NB4 (cell line): ENCODE measurements at places on chromosomes 1 and 21.

GRCh38 chr1:10211805-10212410 lies 1.5 kb downstream of the KIF1B start:
- DNase-seq: no peak

DNA sequence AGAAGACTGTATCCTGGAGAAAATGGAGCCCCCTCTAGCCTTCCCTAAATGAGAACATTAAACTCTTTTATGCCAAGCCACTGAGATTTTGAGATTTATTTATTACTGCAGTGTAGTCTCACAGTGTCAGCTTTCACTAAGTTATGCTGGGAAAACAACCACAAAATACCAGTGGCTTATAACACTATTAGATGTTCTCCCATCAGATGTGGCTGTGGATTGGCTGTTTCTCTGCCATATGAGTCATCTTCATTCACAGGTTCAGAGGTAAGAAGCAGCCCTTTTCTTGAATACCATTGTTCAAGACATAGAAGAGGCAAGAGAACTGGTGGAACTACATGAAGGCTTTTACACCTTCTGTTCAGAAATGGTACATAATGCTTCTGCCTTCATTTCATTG lies 32.1 kb upstream of the ST6GALNAC5 start:
- no peak for DNase-seq

- no peak for DNase-seq
Measured at GRCh38 chr21:19608101-19608621, 1204.6 kb upstream of the TMPRSS15 start.

- DNase-seq: no peak
Measured at GRCh38 chr1:156801409-156802121, 15.1 kb downstream of the SH2D2A start.

GRCh38 chr21:39164523-39164922 lies 18.7 kb downstream of the PSMG1 start:
- DNase-seq: no peak

DNA sequence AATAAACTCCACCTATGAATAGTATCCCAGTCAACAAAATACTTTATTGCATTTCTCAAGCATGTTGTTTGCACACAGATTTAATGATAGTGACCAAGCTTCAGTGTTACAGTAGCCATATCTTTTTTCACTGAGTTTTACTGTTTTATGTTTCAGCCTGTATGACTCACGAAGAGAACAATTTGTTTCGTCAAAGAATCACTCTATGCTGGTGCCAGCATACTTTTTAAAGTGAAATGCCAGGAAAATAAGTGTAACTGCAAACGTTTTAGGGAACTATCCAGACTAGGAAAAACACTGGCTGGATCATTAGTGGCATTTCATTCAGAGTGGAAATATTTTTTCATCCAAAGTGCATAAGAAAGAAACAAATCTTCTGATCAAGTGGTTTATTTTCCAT lies 210.8 kb downstream of the COL11A1 start:
- no peak for DNase-seq

- no peak for DNase-seq
Measured at GRCh38 chr1:94239796-94240195, 2.4 kb upstream of the ARHGAP29 start.

DNA sequence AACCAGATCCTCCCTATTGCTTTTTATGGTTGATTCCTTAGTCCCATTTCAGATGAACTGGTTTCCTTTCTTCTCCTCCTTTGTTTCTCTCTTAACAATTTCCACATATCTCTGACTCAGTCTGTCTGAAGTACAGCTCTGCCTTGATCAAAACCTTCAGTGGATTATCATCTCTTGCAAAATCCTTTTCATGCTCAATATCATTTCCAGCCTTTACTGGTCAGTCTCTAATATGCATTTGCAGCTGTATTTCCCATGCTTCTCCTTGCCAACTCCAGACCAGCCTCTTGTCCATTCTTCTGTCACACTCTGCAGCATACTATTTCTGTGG lies 72.2 kb downstream of the SNX7 start:
- no peak for DNase-seq

DNA sequence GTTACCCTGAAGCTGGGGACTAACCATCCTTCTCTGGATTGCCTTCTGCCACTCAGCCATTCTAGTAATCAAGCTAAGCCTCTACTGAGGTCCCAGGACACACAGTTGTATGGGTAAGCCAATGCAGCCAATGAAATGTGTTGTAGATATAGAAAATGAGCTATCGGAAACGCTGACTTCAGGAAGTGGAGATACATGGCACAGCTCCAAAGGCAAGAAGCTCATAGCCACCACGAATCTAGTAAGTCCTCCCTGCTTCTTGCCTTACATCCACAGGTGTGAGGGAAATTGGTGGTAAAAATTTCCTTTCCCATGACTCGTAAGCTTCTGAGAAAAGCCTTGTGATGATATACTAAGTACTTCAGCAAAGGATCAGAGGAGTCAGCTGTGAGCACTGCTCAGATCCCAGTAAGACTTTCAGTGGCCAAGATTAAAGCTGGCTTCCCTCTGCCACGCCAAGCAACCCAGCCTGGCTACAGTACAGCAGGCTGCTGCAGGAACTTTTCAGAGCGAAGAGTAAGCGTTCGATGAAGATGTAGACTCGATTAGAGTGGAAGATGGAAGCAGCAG lies 117.7 kb downstream of the SIM2 start:
- DNase-seq: no peak

DNA sequence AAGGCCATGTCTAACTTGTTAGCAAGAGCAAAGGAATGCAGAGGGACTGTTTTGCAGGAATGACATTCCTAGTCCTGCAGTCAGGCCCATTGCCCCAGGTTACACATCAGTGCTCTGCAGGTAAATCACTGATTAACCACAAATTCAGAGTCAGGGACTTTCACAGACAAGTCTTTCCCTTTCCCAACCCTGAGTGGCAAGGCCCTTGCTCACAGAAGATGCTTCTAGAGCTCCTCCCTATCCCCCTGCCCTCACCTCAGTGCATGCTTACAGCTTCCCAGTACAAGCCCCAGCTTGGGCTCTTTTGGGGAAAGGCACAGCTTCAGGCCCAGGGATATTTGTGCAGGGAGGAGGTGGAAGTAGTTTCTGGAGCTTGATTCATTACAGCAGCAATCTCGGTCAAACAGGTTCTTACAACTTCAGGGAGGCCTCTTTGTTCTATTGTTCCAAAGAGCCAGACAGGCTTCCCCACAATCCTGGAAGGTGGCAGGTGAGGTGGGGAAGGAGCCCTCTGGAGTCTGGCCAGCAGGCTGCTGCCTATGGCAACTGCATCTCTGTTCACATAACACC lies 53.9 kb downstream of the CASQ2 start:
- DNase-seq: no peak

- DNase-seq: no peak
Measured at GRCh38 chr1:202680586-202681352, 29.5 kb downstream of the SYT2 start.

DNA sequence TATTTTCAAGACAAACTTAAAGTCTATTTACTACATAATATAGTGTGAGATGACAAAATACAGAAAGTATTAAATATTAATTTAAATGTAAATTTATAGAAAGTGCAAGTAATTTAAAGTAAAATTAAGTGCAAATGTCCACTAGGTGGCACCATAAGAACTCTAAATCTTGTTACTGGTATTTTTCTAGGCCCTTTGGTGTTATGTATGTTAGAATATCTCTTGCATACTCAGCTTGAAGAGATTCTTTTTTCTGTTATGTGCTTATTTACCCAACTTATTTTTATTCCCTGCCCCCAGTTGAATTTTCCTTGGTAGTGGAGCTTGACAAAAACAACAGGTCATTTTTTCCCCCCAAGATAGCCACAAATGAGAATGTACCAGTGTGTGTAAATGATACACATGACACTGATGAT lies 71.5 kb downstream of the RPS6KC1 start:
- peak; percentile 60 for DNase-seq

DNA sequence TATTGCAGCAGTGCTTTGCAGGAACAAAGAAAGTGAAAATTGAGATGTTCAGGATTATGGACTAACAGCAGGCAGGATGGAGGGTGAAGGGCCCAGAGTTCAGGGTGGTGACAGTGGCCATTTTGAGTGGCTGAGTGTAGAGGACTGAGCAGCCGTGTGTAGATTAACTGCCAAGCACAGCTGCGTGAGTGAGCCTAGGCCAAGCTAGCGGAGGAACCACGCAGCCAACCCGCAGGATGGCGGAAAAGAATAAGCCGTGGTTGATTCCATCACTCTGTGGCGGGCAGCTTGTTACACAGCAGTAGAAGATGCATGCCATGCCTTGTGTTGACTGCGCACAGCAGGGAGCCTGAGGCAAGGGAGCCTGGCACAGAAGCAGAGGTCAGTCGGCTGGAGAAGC lies 102.5 kb upstream of the KIF26B start:
- peak; percentile 61 for DNase-seq

GRCh38 chr1:79988401-79988800 lies 981.9 kb upstream of the ADGRL4 start:
- no peak for DNase-seq

GRCh38 chr1:89149229-89149628 lies 23.3 kb upstream of the GBP2 start:
- DNase-seq: no peak

DNA sequence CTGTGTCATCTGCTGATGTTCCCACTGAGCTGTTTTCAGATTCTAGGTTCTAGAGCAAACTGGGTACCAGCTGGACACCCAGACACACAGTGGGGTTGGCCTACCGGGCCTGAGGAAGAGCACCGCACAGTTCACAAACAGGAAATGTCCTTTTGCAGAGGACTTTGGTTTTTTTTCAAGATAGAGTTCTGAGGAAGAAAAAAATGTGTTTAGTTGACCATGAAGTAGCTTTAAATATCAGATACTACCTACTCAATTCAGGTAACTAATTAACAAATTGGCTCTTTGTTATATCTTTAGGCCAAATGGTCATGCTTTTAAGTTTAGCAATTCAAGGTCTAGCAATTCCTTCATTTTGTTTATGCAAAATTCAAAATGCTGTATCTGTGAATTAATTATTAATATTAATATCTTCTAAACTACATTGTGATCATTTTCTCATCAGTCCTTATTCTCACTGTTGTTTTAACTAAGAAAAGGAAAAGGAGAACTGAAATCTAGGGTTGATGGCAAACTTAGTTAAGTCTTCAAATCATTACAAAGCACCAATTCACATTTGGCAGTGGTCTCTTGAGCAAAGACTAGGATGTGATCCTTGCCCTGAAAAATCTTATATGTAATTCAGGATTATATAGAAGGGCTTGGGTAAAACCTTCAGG lies 17.2 kb upstream of the NCF2 start:
- DNase-seq: no peak

DNA sequence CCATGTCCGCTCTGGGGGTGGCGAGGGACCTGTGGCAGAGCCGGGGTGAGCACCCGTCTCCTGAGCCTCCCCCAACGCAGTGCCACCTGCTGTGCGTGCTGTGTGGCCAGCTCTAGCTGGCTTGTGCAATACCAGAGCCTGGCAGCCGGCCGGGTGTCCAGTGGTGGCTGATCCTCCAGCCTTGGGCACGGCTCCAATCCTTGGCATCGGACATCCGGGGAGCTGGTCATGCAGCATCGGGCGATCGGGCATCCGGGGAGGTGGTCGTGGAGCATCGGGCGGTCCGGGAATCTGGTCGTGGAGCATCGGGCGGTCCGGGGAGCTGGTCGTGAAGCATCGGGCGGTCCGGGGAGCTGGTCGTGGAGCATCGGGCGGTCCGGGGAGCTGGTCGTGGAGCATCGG lies 8.1 kb downstream of the SLX9 start:
- no peak for DNase-seq

GRCh38 chr1:229717786-229718576 lies 91.9 kb downstream of the URB2 start:
- DNase-seq: no peak

DNA sequence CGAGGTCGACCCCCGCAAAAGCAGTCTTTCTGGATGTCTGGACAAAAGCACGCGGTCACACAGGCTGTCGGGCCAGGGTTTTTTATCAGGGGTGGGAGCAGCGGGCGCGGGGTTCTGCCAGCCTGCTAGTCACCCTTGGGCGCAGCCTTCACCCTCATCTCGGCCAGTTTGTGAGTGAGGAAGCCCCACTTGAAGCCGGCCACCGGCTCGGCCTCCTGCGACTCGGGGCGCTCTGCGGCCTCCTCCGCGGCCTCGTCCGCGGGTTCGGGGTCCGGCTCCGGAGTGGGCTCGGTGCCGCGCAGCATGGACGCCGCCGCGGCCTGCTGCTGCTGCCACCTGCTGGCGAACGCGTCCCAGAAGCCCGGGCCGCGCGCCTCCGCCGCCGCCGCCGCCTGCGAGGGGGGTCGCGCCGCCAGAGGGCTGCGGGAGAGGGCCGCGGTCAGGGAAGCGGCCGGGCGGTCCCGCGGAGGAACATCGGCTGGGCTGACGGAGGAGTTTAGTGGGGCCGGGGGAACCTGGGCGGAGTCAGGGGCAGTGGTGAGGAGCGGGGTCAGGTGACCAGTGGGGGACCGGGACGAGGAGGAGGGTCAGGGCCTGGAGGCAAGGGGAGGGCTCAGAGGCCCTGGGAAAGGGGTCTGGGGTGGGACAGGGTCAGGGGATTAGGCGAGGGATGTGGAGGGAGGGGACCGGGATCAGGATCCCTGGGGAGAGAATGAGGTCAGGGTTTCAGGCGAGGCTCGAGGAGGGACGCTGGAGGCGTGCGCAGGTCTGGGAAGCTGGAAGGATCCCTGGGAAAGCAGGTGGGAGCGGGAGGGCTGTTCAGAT lies 4.5 kb downstream of the C1orf232 start:
- DNase-seq: peak; percentile 47

GRCh38 chr21:37006486-37007291 lies at the start of gene RIPPLY3:
Gene RIPPLY3, plus strand, starts transcription at chr21:37006702. Its CDS starts 71 bp downstream, at chr21:37006773.
- DNase-seq: peak; percentile 38

DNA sequence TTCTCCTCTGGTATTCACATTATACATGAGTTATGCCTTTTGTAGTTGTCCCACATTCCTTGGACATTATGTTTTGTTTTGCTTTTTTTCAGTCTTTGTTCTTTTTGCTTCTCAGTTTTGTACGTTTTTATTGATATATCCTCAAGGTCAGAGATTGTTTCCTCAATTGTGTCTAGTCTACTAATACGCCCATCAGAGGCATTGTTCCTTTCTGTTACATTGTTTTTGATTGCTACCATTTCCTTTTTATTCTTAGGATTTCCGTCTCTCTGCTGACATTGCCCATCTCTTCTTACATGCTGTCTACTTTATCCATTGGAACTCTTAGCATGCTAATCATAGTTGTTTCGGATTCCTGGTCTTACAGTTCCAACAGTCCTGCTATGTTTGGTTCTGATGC lies 27.8 kb upstream of the MPC2 start:
- DNase-seq: no peak

GRCh38 chr21:42593007-42593814 lies 60.2 kb upstream of the PDE9A start:
- peak; percentile 70 for DNase-seq

- no peak for DNase-seq
Measured at GRCh38 chr1:176111835-176112234, 95.3 kb downstream of the COP1 start.
